Right cardiac atrium (tissue), 5 donors: ENCODE measurements at places on chromosomes 3 and 15. TPM values are rescaled to one million over a fixed set of nuclear protein-coding genes. Genes with fewer than 3 reads are reported as not detected.

DNA sequence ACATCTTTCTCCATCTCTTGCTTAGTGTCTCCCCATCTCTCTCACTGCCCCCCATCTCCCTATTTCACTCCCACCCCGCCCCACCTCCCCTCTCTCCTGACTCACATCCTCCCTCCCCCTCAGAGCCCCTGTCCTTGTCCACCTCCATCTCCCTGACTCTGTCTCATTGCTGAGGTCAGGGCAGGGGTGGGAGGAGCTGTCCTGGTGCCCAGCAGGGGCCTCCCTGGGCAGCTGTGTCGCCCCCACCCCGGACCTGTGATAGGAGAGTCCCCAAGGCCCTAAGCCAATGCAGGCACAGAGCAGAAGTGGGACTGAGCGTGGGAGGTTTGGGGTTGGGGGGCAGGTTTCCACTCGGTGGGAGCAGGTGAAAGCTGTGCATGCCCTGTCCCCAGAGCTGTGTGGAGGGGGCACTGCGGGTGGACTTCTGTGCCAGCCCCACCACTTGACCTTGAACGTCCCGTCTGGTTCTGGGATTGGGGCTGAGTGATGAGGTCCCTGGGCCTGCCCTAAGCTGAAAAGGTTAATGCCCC lies 210.8 kb downstream of the TBC1D2B start:
- peak; percentile 28 for DNase-seq

GRCh38 chr3:66377800-66378199 lies 123.0 kb downstream of the LRIG1 start:
- no peak for DNase-seq

DNA sequence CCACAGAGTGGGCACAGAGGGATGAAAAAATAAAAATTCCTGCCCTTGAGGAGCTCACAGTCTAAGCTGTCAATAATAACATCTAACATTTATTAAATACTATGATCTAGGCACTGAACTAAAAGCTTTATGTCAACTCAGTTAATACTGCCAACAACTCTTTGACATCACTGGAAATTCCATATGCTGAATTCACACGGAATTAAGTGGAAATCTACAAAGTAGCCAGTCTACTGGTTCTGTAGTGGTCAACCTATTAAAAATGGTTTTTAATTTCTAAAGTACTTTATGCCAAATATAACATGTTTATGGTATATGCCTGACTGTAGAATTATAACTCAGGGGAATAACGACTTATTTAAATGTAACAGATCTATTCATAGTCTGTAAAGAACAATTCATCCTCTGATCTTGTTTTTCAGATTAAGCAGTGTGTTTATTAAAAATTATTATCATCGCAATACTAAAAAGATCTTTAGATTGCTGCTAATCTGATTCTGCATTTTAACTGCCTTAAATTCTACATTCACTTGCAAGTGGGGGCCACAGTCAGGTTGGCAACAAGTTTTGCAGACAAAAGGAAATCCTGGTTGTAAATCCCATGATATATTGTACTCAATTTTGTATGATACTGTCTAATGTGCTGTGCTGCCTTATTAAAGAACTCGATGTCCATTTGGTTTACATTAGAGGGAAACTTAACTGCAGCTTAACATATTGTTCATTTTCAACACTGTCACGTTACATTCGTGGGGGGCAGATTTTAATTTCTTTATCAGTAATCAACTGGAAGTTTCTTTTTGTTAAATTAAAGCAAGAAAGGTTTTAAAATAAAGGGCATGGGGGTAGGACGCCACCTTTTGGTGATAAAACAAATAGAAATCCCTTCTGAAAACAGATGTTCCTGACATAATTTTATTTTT lies 2.6 kb upstream of the FOXP1 start:
- DNase-seq = no peak

PPP2R3A gene
- polyA plus RNA-seq = 26.4 TPM

ZNF148 gene
- 5.3 TPM for polyA plus RNA-seq
